Stimulated activated CD8-positive, alpha-beta memory T cell treated with anti-CD3 and anti-CD28 coated beads, Interleukin-4, amount 100 ng/mL, for 1 hour (primary cell): ENCODE measurements at places on chromosomes 3 and 15.

GRCh38 chr3:57184526-57184925 lies 15.3 kb downstream of the HESX1 start:
- no peak for DNase-seq

DNA sequence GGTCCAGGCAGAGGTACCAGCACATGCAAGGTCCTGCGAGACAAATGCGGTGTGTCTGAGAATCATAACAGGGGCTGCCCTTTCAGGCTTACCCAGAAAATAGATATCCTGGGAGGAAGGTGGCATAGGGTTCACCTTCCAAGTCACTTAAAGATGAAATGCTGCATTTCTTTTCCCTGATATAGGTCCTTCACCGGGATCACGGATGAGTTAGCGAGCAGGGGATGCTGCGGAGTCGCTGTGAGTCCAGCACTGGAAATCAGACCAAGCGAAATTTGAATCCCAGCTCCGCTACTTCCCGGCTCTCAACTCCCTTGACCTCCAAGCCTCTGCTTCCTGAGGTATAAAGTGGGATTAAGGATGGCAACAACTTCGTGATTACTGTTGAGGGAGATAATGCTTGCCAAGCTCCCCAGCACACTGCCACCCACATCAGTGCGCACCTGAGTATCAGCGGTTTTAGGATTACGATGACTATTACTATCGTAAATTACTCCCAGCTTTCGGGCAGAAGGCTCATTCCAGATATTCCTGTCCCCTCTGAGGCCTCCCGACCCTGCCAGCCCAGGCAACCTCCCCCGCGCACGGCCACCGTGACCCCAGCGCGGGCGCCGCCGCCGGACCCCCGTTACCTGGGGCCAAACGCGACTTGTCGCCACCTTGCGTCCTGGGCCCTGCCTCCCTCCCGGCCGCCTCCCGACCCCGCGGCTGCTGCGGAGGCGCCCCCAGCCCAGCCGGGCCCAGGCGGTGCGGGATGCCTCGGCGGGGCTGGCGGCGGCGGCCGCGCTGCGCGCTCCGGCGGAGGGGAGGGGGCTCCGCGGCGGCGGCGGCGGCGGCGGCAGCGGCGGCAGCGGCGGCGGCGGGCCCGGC lies 589 bp upstream of the GPR27 start:
- no peak for DNase-seq

- DNase-seq = no peak
Measured at GRCh38 chr3:66405701-66406091, 95.1 kb downstream of the LRIG1 start.

DNA sequence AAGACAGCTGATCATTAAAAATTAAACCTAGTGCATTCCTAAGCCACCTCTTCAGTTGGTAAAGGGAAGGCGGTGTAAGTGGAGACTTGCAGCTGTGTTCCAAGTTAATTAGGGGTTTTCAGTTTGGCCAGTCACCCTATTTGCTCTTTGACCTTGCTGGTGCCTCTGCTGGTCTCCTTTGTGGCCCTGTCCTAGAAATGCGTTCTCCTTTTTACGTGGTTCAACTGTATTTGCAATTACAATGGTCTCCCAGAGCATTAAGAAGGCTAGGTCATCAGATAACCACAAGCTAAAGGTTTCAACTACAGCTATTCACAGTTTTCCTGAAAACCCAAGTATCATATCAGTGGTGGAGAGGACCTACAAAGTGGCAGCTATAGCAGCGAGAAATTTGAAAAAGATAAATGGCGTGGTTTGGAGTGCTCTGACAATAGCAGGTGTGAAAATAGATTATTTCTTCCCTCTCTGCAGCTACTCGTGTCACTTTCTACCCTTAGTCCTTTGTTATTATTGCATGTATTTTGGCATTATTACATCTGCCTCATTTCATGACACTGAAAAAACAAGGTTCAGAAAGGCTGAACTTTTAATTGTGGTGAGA lies 203.5 kb upstream of the TBC1D5 start:
- DNase-seq = no peak

GRCh38 chr3:52233968-52234367 lies 5.0 kb downstream of the TWF2 start:
- no peak for DNase-seq
